ENCODE measurements at places on chromosomes 1 and 21. TPM values are rescaled to one million over a fixed set of nuclear protein-coding genes. Genes with fewer than 3 reads are reported as not detected.

The CFHR5 gene
- total RNA-seq, result not detected

The CLCA4 gene
- not detected for total RNA-seq

The SPRR2G gene
- not detected for total RNA-seq

The MCOLN3 gene
- under 0.01 TPM for total RNA-seq

The NID1 gene
- total RNA-seq, result 256 TPM

The ARHGEF10L gene
- 0.98 TPM for total RNA-seq

The C2CD2 gene
- total RNA-seq, result 36.3 TPM

The ESPN gene
- total RNA-seq, result 1.3 TPM

The INTS3 gene
- 50.0 TPM for total RNA-seq

The ABCA4 gene
- 5.2 TPM for total RNA-seq

The MSH4 gene
- 0.10 TPM for total RNA-seq

The CXADR gene
- total RNA-seq, result 22.5 TPM

The COL18A1 gene
- 480 TPM for total RNA-seq

The LRRC3 gene
- 3.2 TPM for total RNA-seq

The OR10K1 gene
- not detected for total RNA-seq

The RPAP2 gene
- 5.6 TPM for total RNA-seq

The CAMK2N1 gene
- total RNA-seq, result 7.1 TPM

The PTPRU gene
- total RNA-seq, result 3.6 TPM

The ZNF436 gene
- 23.2 TPM for total RNA-seq

The GJA9 gene
- total RNA-seq, result not detected

The HTR6 gene
- under 0.01 TPM for total RNA-seq

The FCRL4 gene
- under 0.01 TPM for total RNA-seq

The RAB3GAP2 gene
- 31.7 TPM for total RNA-seq

The AXDND1 gene
- not detected for total RNA-seq

The LCE1C gene
- not detected for total RNA-seq

The PRAMEF27 gene
- not detected for total RNA-seq

The CFHR2 gene
- total RNA-seq, result not detected

The KCNJ6 gene
- total RNA-seq, result not detected

The GSTM1 gene
- not detected for total RNA-seq

The UBASH3A gene
- not detected for total RNA-seq

The AIRE gene
- under 0.01 TPM for total RNA-seq

The HAPLN2 gene
- not detected for total RNA-seq

The PLEKHN1 gene
- 0.65 TPM for total RNA-seq

The CR1L gene
- total RNA-seq, result not detected

The ADGRL4 gene
- 246 TPM for total RNA-seq

The MROH9 gene
- not detected for total RNA-seq

The PADI2 gene
- total RNA-seq, result not detected

The LMX1A gene
- total RNA-seq, result not detected

The C1orf141 gene
- total RNA-seq, result not detected

The HMGCL gene
- 23.1 TPM for total RNA-seq

The FCMR gene
- 0.38 TPM for total RNA-seq

The OLFM3 gene
- total RNA-seq, result not detected

The PYHIN1 gene
- total RNA-seq, result not detected

The REG4 gene
- not detected for total RNA-seq

The GBP3 gene
- 14.0 TPM for total RNA-seq

The LAD1 gene
- not detected for total RNA-seq

The PRDM16 gene
- total RNA-seq, result not detected

The PPOX gene
- total RNA-seq, result 15.7 TPM

The PGLYRP3 gene
- total RNA-seq, result not detected

The ASCL5 gene
- total RNA-seq, result not detected

The NPHS2 gene
- not detected for total RNA-seq

The ZSCAN20 gene
- 9.4 TPM for total RNA-seq

The DIO1 gene
- not detected for total RNA-seq

The RGS16 gene
- 0.33 TPM for total RNA-seq

The CITED4 gene
- 3.2 TPM for total RNA-seq

The DMBX1 gene
- not detected for total RNA-seq

The LCE6A gene
- total RNA-seq, result not detected
